Chondrocyte (in vitro differentiated cells): ENCODE measurements at places on chromosomes 2 and 18.
A peak's percentile ranks its signal among the peaks of the same experiment; 100 is the strongest.

DNA sequence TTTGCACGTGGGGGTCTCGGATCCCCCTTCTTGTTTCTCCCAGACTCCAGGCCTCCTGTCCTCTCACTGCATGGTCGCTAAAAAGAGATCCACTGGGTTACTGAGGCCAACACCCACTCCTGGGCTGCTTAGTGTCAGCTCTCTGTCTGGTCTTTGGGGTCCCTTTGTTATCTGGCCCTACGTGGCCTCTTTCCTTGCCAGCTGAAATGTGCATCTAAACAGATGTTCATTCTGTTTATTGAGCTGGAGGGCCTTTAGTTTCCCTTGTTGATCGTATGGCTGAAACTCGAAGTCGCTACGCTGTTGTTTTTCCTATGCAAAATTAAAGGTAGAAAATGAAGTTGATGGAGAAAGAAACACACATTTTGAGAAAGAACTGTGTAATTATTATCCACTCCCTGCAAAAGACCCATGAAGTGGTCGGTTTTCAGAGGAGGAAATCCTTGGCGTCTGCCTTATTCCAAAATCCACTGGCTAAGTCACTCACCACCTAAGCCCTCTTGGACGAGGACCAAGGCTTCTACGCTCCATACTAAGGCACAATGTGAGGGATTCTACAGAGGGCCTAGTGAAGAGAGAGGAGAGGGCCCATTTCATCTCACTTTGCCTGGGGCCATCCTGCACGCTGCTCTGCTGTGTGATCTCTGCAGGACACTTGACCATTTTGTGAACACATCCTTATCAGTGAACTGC is 105.3 kb downstream of the GLI2 start:
- peak; percentile 30 for DNase-seq

- no peak for DNase-seq
Observed at GRCh38 chr2:62071126-62071598, 124.8 kb upstream of the B3GNT2 start.

DNA sequence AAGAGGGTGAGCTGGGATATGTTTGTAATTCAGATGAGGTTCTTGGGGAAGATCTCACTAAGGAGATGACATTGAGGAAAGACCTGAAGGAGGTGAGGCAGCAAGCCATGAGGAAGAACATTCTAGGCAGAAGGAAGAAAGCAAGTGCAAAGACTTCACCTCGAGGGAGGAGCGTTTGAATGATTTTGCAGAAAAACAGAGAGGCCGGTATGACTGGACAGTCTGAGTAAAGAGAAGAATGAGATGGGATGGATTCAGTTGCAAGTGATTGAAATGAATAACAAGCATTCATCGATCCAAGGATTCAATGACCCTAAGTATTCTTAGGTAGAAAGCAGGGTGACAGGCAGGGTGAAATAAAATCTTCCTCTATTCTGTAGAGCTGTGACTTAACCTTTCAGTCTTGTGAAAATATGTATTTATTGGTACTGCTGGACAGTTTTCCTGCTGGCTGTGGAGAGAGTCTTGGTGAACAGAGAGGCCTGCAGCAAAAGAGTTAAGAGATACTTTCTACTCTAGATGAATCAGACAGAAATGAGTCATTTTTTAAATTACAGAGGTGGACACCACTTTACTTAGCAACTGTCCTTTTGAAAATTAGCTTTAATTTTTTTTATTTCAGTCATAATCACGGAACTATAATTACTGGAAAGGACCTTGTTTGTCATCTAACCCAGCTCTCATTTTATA is 278.4 kb downstream of the LRRTM1 start:
- no peak for DNase-seq

GRCh38 chr2:241334813-241335212 is 19.1 kb downstream of the SEPTIN2 start:
- no peak for DNase-seq

GRCh38 chr2:85758361-85759256 is 4.8 kb downstream of the ATOH8 start:
- DNase-seq: no peak
